ENCODE measurements at places on chromosomes 1 and 21.

DNA sequence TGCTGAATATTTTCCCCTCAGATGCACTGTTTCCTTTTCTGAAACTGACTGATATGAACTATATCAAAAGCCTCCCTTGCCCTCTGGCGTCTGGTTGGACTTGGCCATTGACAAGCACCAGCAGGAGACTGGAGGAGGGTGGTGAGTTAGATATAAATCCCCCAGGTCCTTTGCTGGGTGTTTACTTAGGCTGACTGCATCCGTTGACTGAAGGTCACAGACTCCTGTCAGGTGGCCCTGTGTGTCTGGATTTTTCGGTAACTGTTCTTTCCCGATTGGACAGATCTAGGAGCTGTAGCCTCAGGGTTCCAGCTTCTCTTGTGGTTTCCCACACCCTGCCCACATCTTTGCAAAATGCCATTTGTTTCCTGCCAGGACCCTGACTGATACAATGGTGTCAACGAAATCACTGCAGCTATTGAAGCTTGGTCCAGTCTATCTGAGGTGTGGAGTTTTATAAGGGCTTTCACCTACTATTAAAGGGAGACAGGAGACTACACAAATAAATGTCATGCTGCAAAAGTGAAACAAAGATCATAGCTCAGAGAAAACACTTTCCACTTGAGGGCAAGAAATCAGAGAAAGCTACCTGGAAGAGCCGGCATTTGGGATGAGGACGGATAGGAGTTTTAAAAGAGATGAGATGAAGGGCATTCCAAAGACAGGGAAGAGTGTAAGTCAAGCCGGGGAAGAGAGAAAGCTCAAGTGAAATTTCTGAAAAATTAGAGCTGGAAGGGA, 1.5 kb upstream of the MAGI3 start:
- no peak for DNase-seq

- DNase-seq, result no peak
Observed at GRCh38 chr1:2055911-2056575, 5.8 kb downstream of the PRKCZ start.

DNA sequence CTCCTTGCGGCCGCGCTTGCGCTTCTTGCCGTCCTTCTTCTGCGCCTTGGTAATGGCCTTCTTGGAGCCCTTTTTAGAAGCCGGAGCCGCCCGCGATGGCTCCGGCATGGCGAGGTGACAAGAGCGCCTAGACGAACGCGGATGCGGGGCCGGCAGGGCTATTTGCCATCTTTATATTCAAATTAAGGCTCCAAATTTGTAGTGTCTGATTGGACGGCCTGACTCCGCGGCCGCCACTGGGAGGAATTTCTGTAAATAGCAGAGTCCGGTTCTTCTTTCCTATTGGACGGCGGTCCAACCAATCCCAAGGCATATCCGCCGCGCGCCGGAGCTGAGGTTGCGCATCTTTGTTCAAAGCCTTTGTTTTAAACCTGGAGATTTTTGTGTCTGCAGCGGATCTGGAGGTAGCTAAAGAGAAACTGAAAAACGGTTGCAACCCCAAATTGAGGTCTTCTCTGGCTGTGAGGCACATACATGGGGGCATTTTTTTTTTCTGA, 22.6 kb upstream of the RNF187 start:
- DNase-seq, result peak; percentile 92

- DNase-seq, result no peak
Observed at GRCh38 chr1:186518822-186519381, 58.0 kb upstream of the PDC start.

DNA sequence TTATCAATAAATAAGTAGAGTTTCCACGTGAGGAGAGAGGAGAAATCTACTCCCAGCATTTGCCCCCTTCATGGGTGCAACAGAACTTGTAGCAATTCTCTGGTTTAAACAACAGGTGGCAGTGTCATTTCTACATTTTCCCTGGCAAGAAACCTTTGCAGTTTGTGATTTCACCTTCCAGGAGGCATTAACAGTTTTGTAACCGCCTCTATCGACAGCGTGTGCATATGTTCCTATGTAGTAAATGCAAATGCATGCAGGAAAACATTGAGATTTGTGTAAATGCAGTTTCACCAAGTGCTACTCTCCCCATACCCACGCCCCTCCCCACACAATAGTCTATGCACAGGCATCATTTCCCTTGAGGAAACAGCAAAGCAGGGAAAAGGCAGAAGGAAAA, 494.7 kb downstream of the SMYD3 start:
- peak; percentile 28 for DNase-seq
